Umbilical cord (tissue), 2 donors: ENCODE measurements at places on chromosomes 4 and X.

DNA sequence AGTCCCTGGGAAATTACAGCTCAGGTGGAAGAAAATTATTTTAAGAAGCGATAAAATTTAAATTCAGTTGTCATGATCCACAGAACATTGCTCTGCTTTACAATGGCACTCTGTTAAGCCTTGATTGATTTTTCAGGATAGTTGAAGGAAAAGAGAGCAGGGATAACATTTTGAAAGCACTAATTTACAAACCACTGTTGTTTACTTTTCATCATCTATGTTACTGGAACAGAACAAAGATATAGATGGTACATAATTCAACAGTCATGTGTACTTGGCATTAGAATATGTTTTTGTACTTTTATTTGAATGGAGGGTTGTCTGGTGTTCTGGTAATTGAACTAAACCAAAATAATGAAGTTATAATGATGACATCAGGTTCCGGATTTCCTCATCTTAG lies 2.6 kb upstream of the ODAM start:
- DNase-seq: no peak

- DNase-seq: peak; percentile 55
These were observed 24.1 kb downstream of the HPRT1 start for GRCh38 chrX:134484039-134484438.

DNA sequence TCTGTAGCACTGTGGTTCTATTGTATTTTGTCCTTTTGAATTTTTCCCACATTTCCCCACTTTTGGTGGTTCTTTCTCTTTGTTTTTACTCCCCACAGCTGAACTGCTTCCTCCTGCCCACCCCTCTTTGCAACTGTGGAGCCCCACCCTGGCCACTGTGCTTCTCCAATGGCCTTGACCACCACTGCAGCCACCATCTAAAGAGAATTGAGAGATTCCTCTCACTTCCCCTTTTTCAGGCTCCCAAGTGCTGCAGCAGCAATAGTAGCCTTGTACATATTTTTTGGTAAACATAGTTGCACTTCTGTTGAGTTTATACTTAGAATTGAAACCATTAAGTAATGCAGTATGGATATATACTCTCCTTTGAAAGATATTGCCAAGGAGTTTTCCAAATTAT lies 51.3 kb upstream of the FRMPD3 start:
- DNase-seq: no peak

GRCh38 chr4:8904041-8904501 lies 32.4 kb upstream of the HMX1 start:
- no peak for DNase-seq

GRCh38 chrX:23332888-23333821 lies 1.5 kb upstream of the PTCHD1 start:
- no peak for DNase-seq

DNA sequence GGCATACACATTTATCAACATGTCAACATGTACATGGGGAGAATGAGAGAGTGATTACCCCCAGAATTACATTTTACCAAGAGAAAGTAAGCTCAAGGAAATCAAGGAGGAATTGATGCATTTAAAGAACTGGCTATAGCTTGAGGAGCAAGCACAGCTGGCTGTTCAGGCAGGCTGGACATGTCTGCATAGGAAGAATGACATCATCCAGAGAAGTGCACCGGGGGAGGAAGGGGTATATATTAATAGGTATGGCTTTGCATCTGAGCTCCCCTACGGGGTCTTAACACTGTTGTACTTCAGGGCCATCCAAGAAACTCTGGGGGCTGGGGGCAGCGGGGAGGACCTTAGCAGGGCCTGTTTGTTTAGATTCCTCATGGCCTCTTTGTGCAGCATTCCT lies 222.4 kb upstream of the VCX start:
- DNase-seq: no peak

GRCh38 chrX:72126539-72127140 lies 5.1 kb downstream of the RTL5 start:
- peak; percentile 92 for DNase-seq

- DNase-seq: no peak
These were observed 29.6 kb upstream of the PAGE1 start for GRCh38 chrX:49725401-49725800.

DNA sequence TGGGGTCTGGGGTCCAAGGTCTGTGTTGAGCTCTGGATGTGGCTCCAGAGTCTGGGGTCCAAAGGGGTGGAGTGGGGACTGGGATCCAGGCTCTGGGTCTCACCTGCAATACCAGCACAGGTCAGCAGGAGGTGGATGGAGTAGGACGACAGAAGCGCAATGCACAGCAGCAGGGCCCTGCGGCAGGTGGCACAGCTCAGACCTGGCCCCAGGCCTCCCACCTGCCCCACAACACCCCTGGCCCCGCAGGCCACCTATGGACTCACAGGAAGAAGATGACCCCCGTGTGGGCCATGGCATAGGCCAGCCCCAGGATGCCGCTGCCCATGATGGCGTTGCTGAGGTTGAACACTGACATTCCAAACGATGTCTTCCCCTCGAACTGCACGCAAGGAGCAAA lies 3.4 kb downstream of the SLC38A5 start:
- no peak for DNase-seq

GRCh38 chr4:57104706-57105560 lies 5.3 kb downstream of the IGFBP7 start:
- DNase-seq: no peak

- DNase-seq: peak; percentile 15
These were observed 38.5 kb downstream of the ELF4 start for GRCh38 chrX:130071611-130072344.

DNA sequence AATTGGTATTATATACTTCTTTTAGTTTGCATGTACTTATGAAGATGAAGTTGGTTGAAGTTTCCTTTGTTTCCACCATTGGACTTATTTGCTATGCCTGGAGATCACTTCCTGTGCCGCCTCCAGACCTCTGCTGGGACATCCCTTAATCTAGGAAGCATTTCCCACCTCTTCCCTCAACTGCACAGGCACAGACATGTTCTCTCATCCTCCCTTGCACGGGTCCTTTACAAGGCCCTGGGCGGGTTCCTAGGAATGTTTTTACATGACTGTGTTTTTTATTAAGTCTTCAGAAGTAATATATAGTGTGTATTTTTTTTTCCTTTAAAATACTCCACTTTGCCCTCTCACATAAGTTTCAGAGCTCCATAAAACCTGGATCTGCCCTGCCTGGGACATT lies 51.0 kb downstream of the TMEM131L start:
- no peak for DNase-seq

DNA sequence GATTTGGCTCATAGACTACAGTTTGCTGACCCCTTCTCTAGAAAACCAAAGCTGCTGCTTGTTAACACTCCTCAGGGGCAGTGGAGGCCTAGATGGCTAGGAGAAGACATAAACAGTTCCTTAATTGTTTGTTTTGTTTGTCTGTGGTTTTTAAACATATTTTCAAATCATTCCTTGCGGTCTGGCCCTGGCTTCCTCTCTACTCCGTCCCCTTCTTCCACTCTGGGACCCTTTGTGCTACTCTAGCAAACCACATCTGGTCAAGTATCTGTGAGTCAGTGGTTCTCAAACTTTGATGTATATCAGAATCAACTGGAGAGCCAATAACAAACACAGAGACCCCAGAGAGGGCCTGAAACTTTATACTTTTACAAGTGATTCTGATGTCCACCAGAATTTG lies 36.1 kb downstream of the FRMPD4 start:
- DNase-seq: no peak

DNA sequence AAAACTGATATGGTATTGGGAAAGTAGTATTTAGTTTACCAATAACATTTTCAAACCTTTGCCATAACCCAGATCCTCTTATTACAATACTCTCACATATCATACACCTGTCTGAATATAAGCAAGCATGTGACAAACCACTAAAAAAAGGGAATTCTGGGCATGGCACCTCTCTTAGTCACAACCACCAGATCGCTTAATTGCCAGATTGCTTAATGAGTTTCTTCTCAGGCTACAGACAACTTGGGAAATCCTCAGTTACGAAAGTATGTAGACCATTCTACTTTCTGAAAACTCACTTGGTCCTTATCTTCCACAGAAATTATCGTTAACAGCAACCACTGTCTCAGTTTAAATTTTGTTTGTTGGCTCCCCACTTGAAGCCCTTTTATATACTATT lies 2.1 kb downstream of the NAF1 start:
- no peak for DNase-seq

DNA sequence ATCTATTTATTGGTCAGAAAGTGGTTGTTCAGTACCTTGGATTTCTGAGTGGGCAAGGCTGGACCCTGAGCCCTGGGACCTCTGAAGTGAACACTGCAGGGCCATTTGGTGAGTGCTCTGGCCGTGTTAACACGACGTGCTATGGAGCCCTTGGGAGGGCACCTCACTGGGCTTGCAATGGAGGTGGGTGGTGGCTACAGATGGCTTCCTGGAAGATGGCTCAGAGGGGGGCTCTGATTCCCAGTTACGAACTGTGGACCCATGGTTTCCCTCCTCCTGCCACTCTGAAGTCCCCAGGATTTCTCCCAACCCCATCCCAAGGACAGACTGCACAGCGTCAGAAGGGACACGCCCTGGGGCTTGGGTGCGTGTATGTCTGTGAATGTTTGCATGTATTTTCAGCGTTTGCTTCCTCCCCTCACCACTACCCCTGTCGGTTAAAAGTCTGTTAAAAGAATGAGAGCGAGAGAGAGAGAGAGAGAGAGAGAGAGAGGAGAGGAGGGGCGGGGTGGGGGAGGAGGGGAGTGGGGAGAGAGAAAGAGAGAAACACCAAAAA lies 3.7 kb upstream of the RHOH start:
- DNase-seq: no peak

- DNase-seq: no peak
These were observed 168.3 kb upstream of the FAT1 start for GRCh38 chr4:186891859-186892486.
